ENCODE measurements at places on chromosomes 4 and X.

GRCh38 chrX:20665481-20665880 is 398.8 kb upstream of the RPS6KA3 start:
- DNase-seq: no peak

- no peak for DNase-seq
These were observed 130.5 kb downstream of the CPEB2 start for GRCh38 chr4:15132739-15133138.

- no peak for DNase-seq
These were observed 20.1 kb downstream of the ADRA2C start for GRCh38 chr4:3786196-3786869.

GRCh38 chr4:169968999-169969398 is 57.2 kb downstream of the MFAP3L start:
- DNase-seq: no peak

DNA sequence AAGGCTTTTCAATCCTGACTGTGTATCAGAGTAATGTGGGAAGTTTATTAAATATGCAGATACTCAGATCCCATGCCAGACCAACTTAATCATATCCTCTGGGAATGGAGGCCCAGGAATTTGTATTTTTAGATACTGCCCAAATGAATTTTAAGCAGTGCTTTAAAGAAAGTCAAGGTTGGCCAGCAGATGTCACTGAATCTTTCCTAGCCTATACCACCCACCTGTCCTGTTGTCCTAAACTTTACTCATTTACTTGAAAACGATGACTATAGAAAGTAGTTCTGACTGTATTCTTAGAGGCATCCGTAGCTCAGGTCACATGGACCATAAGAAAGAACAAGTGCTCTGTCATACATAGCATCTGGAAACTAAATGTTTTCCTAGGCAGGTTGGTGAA is 79.9 kb downstream of the AMOT start:
- DNase-seq: no peak

GRCh38 chr4:153962311-153963039 is 173.6 kb upstream of the SFRP2 start:
- no peak for DNase-seq

DNA sequence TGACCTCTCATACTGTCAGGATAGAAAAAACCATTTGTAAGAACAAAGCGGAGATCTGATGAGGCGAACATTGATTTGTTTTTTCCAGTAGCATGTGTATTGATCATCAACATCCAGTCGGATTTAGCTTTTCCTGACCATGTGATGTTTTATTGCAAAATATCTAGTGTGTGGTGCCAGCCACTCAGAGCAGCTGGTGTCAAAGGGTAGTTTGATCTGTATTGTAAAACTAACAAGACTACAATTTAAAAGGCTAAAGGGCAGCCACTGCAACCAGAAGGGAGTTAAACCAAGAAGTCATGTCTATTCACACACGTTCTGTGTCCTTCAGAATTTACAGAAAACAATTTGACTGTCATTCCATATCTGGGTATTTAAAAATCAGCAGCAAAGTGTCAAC is 719.0 kb upstream of the FRG1 start:
- DNase-seq: no peak

DNA sequence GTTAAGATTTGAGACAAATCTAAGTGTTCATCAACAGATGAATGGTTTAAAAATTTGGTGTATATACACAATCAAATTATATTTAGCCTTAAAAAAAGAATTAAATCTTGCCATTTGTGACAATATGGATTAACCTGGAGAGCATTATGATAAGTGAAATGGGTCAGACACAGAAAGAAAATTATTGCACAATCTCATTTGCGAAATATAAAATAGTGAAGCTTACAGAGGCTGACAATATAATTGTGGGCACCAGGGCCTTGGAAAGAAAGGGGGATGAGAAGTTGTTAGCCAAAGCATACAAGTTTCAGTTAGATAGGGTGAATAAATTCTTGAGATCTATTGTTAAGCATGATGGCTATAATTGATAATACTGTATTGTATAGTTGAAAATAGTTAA is 883.0 kb downstream of the TECRL start:
- no peak for DNase-seq

GRCh38 chrX:25343060-25343459 is 327.3 kb upstream of the ARX start:
- DNase-seq: no peak

DNA sequence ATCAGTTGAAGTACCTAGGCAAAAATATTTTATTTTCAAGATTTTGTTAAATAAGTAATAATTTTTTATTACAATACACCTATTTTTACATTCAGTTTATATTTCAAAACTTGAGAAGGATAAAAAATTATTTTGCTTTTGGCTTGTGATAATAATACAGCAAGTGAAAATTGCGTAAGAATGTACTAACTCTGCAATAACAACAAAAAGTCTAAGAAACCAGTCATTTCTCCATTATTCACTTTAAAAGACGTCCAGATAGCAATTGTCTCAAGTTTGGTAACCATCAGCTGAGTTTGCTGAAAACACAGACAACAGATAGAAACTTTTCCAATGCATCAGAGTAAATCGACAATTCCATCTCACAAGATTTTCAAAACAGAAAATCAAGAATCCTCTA is 12.1 kb downstream of the CXCL8 start:
- no peak for DNase-seq

DNA sequence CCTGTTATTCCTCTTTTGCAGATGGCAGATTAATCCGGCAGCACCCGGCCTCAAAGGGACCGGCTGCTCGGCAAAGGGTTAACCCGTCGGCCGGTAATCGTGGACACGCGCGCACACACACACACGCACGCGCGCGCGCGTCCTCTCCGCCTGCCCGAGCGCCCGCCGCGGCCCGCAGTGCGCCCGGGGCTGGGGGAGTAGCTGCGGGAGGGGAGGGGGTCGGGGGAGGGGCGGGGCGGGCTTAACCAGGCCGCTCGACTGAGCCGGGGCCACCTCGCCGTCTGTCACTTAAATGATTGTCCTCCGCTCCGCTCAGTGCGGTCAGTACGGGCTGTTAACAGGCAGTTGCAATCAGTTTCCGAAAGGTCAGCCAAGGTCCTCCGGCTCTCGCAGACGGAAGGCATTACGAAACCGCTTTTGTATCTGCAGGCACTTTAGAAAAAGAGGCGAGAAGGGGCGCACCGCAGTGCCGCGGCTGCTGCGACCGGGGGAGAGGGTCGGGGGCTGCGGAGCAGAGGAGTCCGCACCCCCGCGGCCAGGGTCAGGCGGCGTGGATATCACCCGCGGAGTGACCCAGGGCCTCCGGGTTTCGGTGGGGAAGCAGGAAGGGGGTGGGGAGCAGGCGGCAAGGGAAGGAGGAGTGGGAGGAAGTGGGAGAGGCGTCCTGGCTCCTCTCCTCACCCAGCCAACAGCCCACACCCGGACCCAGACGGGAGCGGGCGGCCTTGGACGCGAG is 57.3 kb upstream of the BCOR start:
- no peak for DNase-seq

- DNase-seq: no peak
These were observed 478.0 kb downstream of the KCNIP4 start for GRCh38 chr4:21470535-21470934.

GRCh38 chr4:112770114-112770513 is 133.2 kb downstream of the LARP7 start:
- DNase-seq: no peak
